ENCODE measurements at places on chromosomes 16 and 17.

DNA sequence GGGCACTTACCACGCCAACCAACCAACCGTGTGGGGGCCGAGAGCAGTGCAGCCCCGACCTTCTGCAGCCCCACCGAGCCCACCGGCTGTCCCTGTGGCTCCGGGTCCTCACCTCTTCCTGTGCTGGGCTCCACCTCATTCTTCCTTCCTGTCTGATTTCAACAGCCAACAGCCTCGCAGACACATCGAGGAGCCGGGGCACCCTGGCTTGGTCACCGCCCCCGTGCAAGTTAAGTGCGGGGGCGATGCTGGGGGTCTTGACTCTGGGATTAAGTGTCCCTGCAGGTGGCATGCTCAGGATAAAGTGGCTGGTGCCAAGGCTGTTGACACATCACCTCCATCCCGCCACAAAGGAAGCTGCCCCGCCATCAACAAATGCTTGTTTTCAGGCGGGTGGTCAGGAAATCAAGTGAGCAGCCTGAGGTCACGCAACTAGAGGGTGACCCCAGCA, at the start of gene NLRC3:
TSS of gene NLRC3 (minus strand) at position 102 of the 451 bp plus-strand sequence. CDS start 12,367 bp downstream, outside the sequence.
- DNase-seq = no peak

DNA sequence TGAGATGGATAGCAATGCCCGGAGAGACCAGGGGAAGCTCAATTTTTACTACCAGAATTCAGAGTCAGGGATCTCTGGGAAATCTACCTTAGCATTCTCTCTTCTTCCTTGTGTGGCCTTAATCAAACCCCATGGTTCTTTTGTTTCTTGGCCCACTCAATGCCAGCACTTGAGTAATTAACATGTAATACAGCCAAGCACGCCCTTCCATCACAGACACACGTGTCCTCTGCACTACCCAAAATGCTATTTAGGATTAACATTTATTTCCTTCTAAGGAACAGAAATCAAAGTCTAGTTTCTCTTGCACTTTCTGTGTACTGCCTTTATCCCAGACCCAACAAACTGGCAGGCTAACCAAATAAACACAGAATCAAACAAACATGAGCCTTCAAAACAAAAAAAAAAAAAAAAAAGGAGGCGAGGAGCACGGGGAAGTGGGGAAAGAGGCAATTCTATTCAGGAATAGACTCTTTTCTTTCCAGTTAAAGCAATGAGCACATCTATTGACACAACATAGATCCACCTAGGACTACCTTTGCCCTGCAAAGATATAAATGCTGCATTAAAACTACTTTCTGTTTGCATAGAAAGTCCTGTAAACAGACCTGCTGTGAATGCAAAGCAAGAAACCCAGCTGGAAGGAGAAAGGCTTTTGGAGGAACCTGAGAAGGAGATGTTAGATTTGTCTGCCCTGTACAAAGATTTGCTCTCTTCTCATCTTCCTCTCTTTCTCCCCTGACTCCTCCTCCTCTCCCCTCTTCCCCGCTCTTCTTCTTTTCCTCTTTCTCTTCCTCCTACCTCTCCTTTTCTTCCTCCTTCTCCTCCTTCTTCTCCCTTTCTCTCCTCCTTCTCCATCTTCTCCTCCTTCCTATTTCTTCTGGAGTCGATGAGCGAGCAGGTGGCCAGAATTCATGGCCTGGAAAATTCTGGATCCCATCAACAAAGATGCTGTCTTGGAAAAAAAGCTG, 294.4 kb downstream of the NPIPA8 start:
- DNase-seq = no peak

DNA sequence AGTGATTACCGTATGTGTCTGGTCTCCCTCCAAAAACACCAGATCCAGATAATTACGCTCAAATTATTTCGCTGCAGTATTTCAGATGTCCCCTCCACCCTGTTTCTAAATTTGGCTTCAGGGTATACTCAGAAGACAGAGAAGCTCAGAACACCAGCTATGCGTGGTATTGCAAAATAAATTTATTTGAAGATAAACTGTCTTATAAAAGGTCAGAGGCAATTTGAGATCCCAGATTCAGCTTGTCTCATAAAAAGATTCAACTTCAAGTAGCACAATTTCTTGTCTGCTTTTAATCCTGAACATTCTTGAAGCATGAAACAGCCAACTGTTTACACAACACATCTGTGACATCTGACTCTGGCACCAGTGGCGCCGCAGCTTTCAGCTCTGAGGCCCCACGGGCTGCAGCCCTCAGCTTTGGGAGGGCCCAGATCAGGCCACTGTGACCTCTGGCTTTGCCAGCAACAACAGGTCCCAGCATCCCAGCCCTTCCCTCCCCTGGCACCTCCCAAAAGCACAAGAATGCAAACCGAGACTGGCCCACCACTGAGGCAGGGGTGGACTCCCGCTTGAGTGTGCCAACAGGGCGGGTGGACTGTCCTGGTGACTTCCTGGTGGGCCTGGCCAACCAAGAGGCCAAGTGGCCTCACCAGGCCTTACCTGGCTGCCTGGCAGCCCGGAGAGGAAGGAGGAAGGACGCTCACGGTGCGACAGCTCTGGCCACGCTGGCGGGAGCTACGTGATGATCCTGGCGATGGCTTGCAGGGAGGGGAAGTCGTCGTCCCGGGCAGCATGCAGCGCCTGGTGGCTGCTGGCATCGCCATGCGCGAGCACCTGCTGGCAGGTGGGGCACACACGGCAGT, 8.0 kb downstream of the SYNGR3 start:
- DNase-seq = no peak

DNA sequence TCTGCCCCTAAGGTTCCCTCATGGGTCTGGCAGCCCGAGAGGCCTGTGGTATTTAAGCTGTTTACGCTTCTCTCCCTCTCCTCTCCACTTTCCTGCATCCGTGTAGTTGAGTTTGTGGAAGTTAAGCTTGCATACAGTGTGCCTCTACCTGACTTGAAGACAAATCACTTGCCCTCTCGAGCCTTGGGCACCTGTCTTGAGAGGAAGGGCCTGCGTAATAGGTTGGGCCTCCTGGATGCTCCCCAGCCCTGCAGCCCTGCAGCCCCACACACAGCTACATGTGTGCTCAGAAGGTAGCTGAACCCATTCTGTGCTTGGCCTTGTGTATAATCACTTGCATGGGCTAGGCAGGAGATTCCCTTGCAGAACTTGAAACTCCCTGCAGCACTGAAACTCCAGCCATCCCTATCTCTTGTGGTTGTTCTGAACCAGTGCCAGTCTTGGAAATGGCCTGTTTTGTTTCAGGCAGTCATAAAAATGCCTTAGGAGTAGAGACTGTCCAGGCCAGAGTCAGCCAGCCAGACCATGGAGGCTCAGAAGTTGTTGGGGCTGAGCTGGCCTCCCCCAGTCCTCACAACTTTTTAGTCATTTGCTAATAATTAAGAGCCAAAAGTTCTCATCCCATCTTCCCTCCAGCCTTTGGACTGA, 134.6 kb downstream of the CLEC16A start:
- no peak for DNase-seq

GRCh38 chr16:55284718-55285099, 39.3 kb upstream of the IRX6 start:
- no peak for DNase-seq

GRCh38 chr16:69253870-69254341, 57.2 kb upstream of the VPS4A start:
- no peak for DNase-seq

- DNase-seq = no peak
Observed at GRCh38 chr17:9026741-9027140, 5.4 kb downstream of the NTN1 start.

DNA sequence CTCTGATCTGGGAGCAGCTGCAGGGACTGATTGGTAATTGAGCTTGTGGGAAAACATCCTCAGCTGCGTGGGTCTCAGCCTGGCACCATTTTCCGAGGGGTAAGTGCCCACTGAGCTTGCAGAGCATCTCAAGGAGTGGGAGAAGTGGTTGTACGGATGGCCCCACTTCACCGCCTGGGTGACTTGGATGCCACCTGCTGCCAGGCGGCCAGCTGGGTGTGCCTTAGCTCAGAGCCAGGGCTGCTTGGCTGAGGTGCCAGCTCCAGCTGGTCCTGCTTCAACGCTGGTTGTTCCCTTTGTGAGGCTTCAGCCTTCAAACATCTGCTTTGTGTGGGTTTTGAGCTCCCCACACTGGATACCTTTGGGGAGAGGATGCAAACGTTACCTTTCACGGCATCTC, 482.7 kb upstream of the EEF2KMT start:
- no peak for DNase-seq

DNA sequence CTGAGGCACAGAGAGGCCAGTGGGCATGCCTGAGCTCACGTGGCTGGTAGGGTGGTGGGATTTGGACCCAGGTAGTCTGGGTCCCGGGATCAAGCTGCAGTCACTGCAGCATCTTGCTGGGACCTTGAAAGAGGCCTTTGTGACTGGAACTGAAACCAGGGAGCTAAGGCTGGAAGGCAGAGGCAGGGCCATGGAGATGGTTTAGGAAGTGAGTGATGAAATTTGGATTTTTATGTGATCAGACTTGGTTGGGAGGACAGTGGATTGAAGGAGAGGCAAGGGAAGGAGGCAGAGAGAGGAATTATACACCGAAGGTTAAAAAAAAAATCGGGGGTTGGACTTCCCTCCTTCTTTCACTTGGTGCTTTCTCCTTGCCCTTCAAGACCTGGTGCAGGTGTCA, 255.4 kb upstream of the CACNG5 start:
- DNase-seq = no peak

DNA sequence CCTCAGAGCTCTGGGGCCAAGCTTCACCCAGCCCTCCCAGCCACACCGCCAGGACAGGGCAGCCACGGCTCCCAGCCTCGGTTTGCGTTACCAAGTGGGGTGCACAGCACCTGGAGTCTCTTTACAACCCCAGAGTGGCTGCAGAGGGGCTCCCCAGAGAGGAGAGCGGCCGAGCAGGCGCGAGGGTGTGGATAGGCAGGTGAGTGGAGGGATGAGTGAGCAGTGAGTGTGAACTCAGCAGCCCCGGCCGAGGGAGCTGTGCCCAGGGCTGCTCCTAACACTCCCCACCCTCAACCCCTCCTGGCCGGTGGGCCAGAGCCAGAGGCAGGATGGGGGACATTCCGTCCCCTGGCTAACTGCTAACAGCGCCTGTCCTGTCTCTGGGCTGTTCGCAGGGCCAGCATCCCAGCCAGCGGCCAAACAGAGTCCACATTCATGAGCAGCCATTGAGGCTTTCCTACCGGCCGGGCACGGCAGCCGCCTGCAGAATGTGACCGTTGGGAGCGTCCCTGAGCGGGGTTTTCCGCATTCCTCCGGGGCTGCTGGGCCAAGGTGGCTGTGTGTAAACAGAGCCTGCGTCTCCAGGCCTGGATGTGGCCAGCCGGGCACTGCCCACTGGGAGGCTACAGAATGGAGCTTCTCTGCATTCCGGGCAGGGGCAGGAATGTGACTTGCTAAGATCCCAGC, 5.3 kb downstream of the ZNF469 start:
- peak; percentile 55 for DNase-seq

- no peak for DNase-seq
Observed at GRCh38 chr16:8374586-8375231, 215.6 kb downstream of the TMEM114 start.

GRCh38 chr17:47205419-47205963, 3.7 kb upstream of the MYL4 start:
- no peak for DNase-seq

DNA sequence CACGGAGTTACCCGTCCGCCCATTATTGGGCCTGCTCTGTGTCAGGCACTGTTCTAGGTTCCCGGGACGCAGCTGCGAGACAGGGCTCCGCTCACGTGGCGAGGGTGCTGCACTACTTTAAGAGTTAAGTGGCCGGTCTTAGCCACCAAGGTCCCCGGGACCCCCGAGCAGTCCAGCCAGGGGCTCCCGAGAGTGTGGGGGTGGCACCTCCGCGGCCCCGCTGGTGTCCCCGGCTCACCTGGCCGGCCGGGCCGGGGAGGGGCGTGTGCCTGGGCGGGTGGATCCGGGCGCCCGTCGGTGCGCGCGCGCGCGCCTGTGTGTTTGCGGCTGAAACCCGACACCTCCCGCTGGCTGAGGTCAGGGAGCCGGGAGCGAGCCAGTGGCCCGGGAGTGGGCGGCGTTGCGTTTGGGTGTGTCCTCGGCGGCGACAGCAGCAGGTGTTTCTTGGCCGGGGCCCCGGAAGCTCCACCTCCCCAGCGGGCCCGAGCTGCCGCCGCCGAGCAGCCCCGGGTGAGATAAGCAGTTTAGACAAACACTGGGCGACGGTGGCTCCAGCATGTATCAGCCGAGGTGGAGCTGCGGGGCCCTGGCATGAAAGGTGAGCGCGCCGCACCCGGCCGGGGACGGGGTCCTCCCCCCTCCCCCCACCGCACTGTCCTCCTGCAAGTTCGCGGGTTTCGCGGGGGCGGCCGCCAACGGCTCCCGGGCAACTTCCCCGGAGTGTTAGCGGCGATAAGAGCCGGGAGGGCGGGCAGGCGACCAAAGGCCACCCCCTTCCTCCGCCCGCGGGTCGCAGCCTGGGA, at the start of gene GSE1:
TSS of gene GSE1 (plus strand) at position 522 of the 803 bp plus-strand sequence. CDS start at position 592, 70 bp downstream.
- peak; percentile 21 for DNase-seq

DNA sequence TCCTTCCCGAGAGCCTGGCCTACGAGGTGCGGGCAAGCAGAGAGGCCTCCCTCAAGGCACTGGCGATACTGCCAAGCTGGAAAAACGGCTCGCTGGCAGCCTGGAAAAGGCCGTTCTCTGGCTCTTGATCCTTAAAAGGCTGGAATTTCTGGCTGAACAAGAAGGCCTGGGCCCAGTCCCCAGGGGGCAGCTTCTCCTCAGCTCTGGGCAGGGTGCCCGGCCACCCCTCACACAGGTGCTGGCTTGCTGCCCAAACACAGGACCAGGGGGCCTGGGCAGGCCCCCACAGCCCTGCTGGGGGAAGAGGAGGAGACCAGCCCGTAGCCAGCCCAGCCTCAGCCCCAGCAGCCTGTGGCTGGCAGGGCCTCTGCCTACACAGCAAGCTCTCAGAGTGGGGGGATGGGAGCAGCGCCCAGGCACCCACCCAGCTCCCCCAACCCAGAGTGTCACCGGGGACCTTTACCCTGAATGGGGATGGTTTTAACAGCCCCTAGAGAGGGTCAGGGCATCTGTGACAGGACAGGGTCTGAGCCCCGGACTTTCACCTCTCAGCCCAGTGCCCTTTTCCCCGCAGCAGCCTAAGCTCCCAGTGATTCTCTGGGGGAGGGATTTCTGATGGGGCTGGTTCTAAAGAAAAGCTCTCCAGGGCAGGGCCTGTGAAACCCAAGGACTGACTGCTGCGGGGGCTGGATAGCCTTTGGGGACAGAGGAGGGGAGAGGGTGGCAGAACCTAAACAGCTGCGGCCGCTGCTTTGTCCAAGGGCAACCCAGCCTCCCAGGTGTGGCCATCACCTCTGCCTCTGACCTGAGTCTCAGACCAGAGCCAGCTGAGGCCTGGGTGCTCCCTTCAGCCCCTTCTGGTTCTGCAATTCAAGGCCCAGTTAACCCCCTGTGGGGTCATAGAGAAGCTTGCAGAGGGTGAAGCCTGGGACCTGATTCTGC, 38.6 kb upstream of the TOB1 start:
- peak; percentile 78 for DNase-seq

DNA sequence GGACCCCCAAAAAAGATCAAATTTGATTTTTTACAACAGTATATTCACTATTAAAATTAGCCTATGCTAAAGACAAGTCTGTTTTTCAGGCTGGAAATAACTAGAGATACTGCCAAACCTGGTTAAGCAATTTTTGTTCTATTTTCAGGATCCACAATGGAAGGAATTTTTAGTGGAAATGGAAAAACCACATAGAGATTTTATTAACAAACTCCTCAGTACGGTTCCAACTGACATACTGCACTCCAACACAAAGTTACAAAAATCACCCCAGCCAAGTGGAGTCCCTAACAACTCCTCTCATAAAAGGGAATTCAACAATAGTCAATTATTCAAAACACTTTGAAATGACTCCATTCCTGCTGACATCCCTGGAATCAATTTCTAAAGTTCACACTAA, 101.6 kb upstream of the TOB1 start:
- no peak for DNase-seq

GRCh38 chr16:11797166-11797956, at the start of gene ZC3H7A:
Gene ZC3H7A (minus strand): TSS chr16:11797258. CDS start chr16:11782354, 14,904 bp downstream.
- peak; percentile 88 for DNase-seq
